ENCODE measurements at places on chromosomes 12 and 14.

DNA sequence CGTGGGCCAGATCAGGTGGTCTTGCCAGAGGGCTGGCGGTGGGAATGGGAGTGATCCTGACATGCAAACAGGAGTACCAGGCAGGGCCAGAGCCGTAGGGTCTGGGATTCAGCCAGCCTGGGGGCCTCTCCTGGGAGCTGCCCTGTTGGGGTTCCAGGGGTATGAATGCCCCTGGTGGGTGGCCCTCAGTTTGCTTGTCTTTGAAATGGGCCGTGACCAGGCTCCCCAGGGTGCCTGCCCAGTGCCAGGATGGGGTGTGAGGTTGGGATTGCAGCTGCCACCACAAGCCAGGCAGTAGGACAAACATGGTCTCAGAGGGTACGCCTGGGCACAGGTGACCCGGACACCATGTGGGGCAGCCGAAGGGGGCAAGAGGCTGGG lies 168.8 kb downstream of the KIF26A start:
- DNase-seq = no peak

- DNase-seq = no peak
These were observed 31.2 kb upstream of the FOS start for GRCh38 chr14:75247286-75247922.

- DNase-seq = no peak
These were observed 49.2 kb upstream of the EIF5 start for GRCh38 chr14:103284574-103285467.

- DNase-seq = no peak
These were observed 7.3 kb downstream of the HOXC5 start for GRCh38 chr12:54040148-54040494.

- DNase-seq = peak; percentile 19
These were observed 359.8 kb downstream of the PCNX1 start for GRCh38 chr14:71267007-71267513.

- peak; percentile 20 for DNase-seq
These were observed 269.9 kb upstream of the SFSWAP start for GRCh38 chr12:131441060-131441396.

GRCh38 chr12:15788233-15789219 lies 662 bp downstream of the EPS8 start:
- DNase-seq = peak; percentile 16

DNA sequence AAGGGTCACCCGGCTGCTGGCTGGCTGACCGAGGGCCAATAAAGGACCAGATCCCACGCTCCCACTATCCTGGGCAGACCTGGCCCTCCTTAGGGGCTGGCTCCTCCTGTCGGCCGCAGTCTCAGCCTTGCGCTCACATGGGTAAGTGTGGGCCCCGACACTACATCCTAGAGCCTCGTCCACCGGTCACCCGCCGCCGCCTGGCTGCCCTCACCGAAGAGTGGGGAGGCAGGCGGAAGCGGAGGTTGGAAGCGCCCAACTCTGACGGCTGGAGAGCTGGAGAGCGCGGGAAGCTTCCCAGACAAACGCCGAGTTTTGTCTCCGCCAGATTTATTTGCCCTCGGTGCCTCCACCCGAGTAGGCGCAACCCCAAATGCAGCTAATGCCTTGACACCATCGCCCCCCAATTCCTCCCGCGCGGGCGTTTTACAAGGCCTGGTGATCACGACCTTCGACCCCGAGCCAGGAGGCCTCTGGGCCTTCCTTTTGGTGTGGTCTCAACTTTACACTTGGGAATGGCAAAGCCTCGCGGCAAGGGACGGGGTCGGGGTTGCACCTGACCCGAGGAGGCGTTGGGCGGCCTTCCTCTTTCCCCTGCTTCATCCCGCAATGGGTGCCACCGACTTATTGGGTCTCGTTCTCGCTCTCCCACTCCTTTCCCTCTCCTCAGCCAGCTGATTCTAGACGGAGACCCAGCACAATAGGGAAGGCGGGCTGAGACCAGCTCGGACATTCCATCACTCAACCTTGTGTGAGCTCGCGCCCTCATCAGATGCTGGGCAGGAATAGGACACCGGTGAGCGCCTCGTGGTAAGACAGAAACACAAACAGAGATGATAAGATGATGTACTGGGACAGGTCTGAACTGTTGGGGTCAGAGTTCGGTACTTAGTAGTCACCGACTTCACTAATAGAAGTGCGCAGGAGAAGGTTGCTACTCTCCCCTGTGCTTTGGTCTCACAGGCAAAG lies 78.3 kb upstream of the ANO4 start:
- DNase-seq = no peak

- peak; percentile 49 for DNase-seq
These were observed at the start of gene SCN8A for GRCh38 chr12:51591016-51591901. Gene SCN8A, plus strand, starts transcription at chr12:51591233. Its CDS starts 71,585 bp downstream, at chr12:51662818.

DNA sequence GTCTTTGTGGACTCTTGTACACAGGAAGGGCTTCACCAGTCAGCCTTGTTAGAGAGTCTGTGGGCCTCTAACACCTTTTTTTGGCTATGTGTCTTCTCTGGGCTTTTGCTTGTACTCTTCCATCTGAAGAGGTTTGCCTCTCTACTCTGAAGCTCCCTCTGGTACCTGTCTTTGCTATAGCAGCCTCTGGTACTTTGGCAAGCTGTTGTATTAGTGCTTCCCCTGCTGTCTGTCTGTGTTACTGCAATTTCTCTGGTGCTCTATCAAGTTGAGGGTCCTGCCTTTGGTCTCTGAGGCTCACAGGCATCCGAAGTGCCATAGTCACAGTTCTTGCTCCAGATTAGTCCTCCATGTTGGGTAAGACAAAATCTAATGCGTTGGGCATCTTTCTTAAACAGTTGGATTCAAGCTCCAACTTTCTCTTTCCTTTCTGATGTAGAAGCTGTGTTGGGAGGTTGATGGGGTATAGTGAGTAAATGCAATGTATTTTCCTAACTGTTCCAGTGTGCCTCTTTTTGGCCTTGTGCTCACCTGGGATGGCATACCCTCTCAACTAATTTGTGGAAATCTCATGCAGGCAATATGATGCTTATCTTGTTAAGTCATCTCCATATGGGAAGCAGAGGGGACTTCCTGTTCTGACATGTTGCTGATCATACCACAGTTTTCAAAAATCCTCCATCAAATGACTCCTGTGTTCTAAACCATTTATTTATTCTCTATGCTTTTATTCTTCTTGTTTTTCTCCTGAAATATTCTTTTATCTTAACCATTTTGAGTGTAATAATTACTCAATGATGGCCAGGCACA lies 88.8 kb downstream of the ATF7IP start:
- DNase-seq = peak; percentile 51

Data from NB4 (cell line).